Kidney epithelial cell (primary cell): ENCODE measurements at places on chromosomes 2 and 18. TPM values are rescaled to one million over a fixed set of nuclear protein-coding genes. Genes with fewer than 3 reads are reported as not detected.

DNA sequence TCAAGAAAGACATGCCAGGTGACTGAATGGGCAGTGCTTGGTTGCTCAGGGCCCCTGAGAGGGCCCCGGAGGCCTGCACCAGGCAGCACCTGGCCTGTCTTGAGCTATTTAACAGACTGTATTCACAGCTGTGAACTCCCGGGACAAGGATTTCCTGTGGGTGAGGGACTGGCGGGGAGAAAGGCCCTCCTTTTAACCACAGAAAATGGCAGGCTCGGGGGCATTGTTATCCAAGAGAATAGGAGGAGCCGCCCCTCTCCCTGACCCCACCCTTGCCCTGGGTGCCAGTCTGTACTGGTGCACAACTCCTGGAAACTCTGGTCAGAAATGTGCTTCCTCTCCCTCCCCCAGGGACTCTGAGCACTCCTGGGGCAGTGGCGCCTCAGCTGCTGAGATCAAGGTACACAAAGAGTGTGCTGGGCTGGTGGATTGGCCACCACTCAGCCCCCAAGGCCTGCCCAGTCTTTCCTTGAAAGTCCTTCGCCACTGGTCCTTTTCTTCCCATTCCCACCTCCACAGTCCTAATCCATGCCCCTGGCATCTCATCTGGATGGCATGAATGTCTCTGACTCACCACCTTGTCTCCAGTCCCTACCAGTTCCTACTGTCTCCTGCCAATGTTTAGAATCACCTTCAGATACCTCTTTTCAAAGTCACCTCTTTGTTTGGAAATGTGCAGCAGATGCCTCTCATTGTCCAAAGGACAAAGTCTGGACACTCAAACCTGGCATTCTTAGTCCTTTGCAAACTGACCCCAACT, 19.6 kb upstream of the EPAS1 start:
- DNase-seq: no peak

DNA sequence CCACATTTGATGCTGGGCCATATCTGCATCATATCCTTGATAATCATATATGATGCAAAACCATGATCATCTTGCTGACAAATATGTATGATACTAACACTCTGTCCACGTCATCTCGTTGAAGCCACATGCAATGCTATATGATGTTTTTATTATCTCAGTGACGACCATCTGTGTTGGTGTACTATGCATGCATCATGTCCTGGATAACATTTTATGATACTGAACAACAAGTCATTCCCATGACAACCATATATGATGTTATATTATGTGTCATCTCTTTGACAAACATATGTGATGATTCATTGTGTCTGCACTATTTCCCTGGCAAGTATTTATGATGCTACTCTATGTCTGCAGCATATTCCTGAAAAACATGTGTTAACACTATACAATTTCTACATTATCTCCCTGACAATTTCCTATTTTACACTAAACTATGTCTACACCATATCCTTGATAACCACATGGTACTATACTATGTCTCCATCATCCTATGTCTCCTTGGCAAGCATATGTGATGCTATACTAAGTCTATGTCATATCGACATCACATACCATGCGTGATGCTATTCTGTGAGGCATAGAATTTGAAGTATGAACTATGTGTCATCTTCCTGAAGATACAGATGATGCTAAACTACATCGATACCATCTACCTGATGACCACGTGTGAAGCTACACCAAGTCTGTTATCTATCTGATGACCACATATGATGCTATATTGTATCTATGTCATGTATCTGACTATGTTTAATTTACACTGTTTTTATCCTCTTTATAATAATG, 37.0 kb downstream of the DAW1 start:
- DNase-seq: no peak

The CNTNAP5 gene
- not detected in 2 replicates for total RNA-seq

DNA sequence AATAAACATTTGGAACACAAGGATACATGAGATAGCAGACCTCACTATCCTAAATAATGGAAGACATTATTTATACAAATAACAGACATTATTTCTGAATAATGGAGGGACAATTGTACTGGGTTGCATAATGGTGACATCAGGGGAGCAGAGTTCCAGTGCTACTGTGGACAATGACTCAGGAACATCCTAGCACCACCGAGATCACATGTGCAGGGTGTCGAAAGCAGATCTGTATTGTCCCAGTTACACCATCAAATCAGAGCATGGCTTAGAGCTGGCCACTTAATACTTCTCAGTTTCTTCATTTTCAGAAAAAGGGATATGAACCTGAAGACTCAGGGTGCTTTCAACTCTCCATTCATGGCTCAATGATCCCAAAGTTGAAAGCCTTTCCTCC, 249.1 kb upstream of the RBMS1 start:
- no peak for DNase-seq
